ENCODE measurements at places on chromosomes 1 and 21. TPM values are rescaled to one million over a fixed set of nuclear protein-coding genes. Genes with fewer than 3 reads are reported as not detected.

The BCAR3 gene
- total RNA-seq = 26.7 TPM

The HAPLN2 gene
- total RNA-seq = 5.6 TPM

The ARHGAP30 gene
- total RNA-seq = 12.1 TPM

The SERPINC1 gene
- total RNA-seq = 0.44 TPM
